Mesangial cell (primary cell): ENCODE measurements at places on chromosomes 7 and 10. TPM values are rescaled to one million over a fixed set of nuclear protein-coding genes. Genes with fewer than 3 reads are reported as not detected.

VWDE gene
- 0.38 TPM in 1 of 2 replicates, not detected in the other for total RNA-seq

ASIC3 gene
- total RNA-seq, result 0.38 TPM in 1 of 2 replicates, not detected in the other

SLC18A3 gene
- total RNA-seq, result under 0.01 and 0.13 TPM in 2 replicates

MYPN gene
- total RNA-seq, result 0.49 TPM in 1 of 2 replicates, not detected in the other

KCND2 gene
- total RNA-seq, result 0.38 TPM in 1 of 2 replicates, not detected in the other

SLIT1 gene
- total RNA-seq, result under 0.01 and 0.16 TPM in 2 replicates

STEAP1B gene
- total RNA-seq, result 0.13 and 0.65 TPM in 2 replicates

TMEM248 gene
- 103 and 128 TPM in 2 replicates for total RNA-seq

CXCL12 gene
- 0.81 and 4.7 TPM in 2 replicates for total RNA-seq

FIS1 gene
- 175 and 218 TPM in 2 replicates for total RNA-seq

CAV1 gene
- 69.3 and 147 TPM in 2 replicates for total RNA-seq

OR6V1 gene
- not detected in 2 replicates for total RNA-seq

TAS2R41 gene
- total RNA-seq, result not detected in 2 replicates

GRM3 gene
- not detected in 2 replicates for total RNA-seq

PRKG1 gene
- 0.49 and 2.4 TPM in 2 replicates for total RNA-seq

TUBAL3 gene
- total RNA-seq, result not detected in 2 replicates

COL13A1 gene
- total RNA-seq, result 2.3 and 7.3 TPM in 2 replicates

SSC4D gene
- 3.1 and 21.9 TPM in 2 replicates for total RNA-seq

TMEM229A gene
- total RNA-seq, result not detected in 2 replicates

MEOX2 gene
- 0.13 TPM in 1 of 2 replicates, not detected in the other for total RNA-seq

ADAP1 gene
- 0.98 and 6.6 TPM in 2 replicates for total RNA-seq
